ENCODE measurements at places on chromosomes 6 and 20. TPM values are rescaled to one million over a fixed set of nuclear protein-coding genes. Genes with fewer than 3 reads are reported as not detected.

Gene HLA-DRB5
- not detected for total RNA-seq

Gene ARMH2
- not detected for total RNA-seq

DNA sequence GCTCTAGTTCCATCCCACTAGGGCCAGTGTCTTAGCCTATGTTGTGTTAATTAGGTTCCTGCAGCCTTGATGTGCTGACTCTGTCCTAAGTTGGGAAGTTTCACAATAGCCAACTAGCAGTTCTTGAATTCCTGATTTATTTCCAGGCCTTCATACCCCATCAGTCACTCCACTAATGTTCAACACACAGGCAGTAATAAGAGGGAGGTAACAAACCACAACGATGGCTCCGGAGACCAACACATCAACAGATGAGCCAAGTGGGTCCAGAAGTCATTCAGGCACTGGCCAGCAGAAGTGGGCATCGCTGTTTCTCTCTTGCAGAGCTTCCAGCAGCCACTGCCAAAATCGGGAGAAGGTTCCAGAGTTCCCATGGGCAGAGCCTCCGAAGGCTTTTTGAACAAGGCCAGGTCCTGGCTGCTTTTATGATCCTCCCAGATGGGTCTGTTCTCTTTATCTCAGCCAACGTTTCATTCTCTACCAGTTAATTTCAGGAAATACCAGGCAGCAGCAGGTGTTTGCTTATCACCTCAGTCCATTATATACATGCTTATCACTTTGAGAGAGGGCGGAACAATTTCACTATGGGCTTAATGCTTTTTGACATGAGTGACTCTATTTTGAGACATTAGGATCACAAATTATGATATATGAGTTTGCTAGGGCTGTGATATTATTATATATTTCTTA lies 48.5 kb upstream of the NOP56 start:
- no peak for DNase-seq

Gene CST5
- total RNA-seq: not detected

DNA sequence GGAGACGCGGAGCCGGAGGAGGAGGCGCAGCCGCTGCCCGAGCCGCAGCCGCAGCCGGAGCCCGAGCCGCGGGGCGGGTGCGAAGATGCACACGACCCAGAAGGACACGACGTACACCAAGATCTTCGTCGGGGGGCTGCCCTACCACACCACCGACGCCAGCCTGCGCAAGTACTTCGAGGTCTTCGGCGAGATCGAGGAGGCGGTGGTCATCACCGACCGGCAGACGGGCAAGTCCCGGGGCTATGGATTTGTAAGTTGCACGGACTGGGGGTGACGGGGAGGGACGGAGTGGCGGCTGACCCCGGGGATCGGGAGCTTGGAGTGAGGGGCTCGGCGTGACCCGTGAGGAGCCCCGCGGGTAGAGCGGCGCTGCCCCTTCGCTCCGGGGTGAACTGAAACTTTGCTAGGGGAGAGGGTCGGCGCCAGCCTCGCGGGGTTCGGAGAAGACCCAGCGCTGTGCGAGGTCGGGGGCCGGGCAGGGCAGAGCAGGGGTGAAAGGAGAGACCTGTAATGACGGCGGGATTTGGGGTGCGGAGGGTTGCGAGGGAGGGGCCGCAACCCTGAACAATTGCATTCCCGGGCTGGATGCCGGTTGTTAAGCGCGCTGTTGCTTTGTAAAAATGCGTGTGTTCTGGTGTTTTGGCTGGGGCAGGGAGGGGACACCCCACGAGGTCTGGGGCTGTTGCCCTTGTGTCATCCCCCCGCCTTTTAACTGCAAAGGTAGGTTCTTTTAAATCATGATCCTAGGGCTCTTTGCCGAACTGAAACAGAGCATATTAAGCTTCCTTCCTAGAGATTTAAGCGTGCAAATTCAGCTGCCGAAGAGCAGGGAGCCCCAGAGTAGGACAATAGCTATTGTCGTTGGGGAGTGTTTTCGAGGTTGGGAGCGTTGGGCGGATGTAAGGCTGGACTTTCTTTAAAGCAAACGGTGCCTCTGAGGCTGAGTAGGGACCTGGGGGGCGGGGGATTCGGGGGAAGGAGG lies 628 bp downstream of the RBM24 start:
- peak; percentile 49 for DNase-seq

Gene WFDC2
- total RNA-seq: not detected

Gene BPIFB2
- not detected for total RNA-seq

GRCh38 chr6:3455569-3456394 lies 1.1 kb downstream of the SLC22A23 start:
- DNase-seq: peak; percentile 8

Gene GTSF1L
- total RNA-seq: not detected

Gene ZSCAN16
- not detected for total RNA-seq

DNA sequence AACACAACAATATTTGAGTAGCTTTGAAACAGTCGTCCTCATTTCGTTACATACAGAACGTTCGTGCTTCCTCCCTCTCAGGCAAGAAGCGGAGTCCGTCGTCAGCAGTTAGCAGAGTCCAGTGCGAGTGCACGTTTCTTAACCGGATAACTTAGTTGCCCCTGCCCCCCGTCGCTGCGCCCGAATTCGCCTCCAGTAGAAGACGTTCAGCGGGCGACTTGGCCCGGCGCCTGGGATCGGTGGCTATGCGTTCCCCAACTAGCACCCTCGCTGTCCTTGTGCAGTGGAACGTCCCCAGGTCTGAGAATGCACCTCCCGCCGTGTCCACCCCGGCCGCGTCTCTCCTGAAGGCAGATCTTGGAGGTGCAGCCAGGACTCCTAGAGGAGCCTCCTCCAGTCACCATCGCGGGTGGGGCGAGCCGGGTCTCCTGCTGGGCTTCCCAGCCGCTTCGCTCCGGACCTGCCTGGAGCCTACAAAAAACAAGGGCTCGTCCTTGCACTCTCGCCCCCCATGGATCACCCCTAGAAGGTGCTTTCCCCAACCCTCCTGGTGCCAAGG lies 910 bp upstream of the PCSK2 start:
- DNase-seq: peak; percentile 66
